ENCODE measurements at places on chromosomes 7 and 10.

- no peak for DNase-seq
Measured at GRCh38 chr7:121202125-121202524, 126.7 kb upstream of the WNT16 start.

DNA sequence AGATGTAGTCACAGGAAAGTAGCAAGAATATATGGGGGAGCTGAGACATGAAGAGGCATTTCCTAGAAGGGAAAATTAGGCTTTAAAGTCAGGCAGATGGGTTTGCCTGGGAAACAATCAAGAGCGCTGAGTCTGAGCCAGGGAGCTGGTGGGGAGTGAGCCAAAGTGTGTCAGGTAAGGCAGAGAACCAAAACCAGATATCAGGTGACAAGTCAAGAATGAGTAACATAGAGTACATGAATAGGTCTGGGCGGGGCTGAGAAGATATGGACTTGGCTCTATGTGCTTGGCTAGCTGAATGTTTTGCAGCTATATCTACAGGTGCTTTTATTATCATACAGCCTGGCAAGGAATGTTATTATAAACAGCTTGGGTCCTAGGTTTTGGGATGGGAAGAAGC, 49.3 kb downstream of the GPR141 start:
- no peak for DNase-seq

- DNase-seq: no peak
Measured at GRCh38 chr7:138196971-138197896, 121.0 kb downstream of the AKR1D1 start.

DNA sequence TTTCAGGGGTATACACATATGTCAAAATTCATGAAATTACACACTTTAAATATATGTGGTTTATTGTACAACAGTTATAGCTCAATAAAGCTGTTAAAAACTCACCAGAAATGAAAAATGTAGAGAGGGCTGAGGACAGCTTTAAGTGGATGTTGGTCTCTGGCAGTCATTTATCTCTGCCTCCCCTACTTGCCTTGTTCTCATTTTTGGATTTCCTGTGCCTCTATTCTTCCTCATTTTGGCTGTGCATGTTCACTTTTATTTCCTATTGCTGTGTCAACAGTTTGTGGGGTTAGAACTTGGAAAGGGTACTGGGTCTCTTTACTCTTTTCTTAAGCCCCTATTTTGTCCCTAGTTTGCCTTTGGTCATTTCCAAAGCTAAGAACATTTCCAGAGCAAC, 18.6 kb upstream of the MEST start:
- DNase-seq: no peak

DNA sequence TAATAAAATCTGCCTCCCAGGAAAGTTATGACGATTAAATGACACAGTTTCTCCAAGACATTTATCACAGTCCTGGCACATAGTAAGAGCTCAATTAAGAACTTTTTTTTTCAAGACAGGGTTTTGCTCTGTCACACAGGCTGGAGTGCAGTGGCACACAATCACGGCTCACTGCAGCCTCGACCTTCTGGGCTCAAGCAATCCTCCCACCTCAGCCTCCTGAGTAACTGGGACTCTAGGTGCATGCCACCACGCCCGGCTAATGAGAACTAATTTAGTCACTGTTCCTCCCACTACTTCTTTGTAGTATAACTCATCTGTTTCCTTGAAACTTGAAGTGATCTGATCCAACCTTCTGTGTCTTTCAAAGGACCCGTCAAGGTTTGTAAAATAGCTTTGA, 42.2 kb upstream of the MXI1 start:
- no peak for DNase-seq

DNA sequence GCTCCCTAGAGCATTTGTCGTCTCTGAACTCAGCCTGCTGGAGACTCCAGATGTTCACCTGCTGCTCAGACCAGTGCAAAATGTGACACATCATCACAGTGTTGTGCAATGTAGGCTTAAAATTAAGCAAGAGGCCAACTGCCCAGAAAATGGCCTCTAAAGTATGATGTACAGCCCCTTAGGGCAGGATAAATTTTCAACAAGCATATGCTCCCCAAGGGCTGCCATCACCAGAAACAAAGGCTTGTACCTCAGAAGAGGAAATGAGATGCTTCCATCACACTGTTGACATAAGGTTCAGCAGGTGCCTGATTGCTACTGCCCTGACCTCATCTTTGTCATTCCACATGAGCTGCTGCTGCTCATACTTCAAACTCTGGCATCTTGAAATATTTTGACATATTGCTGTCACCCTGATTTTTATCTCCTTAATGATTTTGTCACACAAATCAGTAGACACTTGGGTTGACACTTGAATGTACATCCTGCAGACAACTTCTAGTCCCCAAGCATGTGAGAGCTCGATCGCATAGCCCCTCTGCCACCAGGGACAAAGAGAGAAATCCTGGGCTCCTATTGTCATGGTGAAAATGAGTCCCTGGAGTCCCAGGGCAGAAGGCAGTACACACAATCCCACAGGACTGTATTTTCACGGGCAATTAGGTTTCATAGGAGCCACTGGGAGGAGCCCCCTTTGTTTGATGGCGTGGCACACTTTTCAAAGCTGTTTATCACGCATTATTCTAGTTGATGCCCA, 219.7 kb upstream of the STK17A start:
- peak; percentile 34 for DNase-seq

- no peak for DNase-seq
Measured at GRCh38 chr10:86950349-86950748, 7.1 kb downstream of the MMRN2 start.

- DNase-seq: peak; percentile 34
Measured at GRCh38 chr7:30559611-30560010, 35.1 kb upstream of the GARS1 start.

- DNase-seq: no peak
Measured at GRCh38 chr7:68718097-68718551, 880.2 kb upstream of the AUTS2 start.

DNA sequence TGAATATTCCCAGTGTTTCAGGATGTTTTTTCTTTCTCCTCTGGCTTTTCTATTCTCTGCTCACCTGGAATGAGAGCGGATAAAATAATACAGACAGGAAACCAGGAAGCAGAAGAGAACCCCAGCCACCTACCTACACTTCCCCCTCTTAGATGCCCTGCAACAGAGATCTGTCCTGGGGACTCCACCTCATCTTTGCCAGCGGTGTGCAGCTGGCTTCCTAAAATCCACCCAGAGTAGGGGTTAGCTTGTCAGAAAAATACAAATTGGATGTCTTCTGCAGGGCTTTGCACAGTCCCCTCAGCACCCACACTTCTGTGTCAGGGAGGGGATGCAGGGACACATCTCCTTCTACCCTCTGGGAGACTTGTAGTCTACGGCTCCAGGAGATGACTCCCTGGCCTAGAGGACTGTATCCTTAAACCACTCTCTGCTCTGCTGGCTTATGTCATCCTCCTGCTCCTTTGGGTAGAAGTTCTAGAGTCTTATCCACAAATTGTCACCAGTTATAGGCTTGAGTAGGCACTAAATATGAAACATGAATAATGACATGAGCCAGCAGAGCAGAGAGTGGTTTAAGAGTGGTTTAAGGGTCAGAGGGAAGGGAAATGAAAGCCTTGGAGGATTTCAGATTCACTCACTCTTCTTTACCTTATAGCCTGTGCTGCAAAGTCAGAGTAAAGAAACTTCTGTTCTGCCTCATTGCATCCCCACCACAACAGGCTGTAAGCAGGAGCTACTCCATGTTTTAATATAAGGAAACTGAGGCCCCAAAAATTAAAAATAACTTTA, 749.4 kb downstream of the AUTS2 start:
- no peak for DNase-seq

- no peak for DNase-seq
Measured at GRCh38 chr10:451021-451471, 238.4 kb downstream of the DIP2C start.

- no peak for DNase-seq
Measured at GRCh38 chr10:63300801-63301200, 165.0 kb downstream of the JMJD1C start.

DNA sequence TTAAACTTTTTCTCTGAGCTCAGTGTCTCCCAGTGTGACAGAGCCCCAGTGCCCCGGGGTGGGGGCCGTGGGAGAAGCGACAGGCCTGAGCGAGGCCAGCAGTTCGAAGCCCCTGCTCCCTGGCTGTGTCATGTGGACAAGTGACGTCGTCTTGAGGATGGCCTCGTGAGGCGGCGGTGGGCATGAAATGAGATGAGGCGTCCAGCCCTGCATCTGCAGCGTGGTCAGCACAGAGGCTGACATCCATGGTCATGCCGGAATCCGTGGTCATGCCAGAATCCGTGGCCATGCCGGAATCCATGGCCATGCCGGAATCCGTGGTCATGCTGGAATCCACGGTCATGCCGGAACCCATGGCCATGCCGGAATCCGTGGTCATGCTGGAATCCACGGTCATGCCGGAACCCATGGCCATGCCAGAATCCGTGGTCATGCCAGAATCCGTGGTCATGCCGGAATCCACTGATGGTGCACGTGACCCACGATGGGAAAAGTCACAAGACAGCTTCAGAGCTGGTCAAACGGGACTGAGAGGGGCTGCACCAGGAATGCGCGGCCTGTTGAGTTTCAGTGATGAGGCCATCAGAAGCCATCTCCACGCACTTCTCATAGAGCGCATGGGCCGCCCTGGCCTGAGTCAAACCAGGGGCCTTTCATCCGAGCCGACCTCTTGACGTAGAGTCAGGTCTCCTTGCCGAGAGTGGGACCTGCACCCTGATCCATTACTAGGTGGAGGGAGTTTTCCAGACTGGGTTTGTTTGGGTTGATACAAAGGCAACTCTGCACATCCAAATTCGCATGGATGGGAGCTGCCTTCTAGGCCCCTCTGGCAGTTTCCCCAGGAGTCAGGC, 342.5 kb downstream of the PTPRN2 start:
- no peak for DNase-seq

- peak; percentile 55 for DNase-seq
Measured at GRCh38 chr7:80277434-80278427, 143.1 kb downstream of the GNAI1 start.

DNA sequence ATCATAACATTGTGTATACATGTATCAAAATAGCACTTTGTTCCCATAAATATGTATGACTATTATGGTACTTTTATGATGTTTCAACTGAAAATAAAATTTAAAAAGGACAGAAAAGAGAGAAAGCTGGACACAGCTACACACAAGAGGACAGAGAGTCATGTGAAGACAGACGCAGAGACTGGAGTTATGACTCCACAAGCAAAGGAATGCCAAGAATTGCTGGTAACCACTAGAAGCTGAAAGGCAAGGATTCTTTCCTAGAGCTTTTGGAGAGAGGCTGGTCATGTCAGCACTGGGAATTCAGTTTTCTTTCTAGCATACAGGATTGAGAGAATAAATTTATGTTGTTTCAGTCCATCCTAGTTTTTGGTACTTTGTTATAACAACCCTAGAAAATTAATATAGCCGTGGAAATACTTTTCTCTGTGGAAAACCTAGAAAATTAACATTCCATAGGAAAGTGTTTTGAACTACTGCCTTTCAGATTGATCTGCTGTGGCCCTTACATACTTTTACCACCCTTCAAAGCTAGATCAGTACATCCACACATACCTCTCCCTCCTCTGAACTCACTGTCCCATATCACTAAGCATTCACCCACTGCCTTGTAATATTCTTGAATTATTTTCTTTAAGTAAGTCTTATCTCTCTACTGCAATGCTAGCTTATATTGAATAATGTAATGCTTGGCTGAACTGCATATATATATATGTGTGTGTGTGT, 575.3 kb downstream of the IPMK start:
- peak; percentile 75 for DNase-seq

- DNase-seq: no peak
Measured at GRCh38 chr10:19772972-19773371, 43.3 kb upstream of the PLXDC2 start.

GRCh38 chr10:15843695-15844094, 16.6 kb downstream of the MINDY3 start:
- no peak for DNase-seq

- DNase-seq: no peak
Measured at GRCh38 chr10:25933653-25934608, at the start of gene MYO3A. Gene MYO3A, plus strand, starts transcription at chr10:25934229. Its CDS starts 17,882 bp downstream, at chr10:25952111.

DNA sequence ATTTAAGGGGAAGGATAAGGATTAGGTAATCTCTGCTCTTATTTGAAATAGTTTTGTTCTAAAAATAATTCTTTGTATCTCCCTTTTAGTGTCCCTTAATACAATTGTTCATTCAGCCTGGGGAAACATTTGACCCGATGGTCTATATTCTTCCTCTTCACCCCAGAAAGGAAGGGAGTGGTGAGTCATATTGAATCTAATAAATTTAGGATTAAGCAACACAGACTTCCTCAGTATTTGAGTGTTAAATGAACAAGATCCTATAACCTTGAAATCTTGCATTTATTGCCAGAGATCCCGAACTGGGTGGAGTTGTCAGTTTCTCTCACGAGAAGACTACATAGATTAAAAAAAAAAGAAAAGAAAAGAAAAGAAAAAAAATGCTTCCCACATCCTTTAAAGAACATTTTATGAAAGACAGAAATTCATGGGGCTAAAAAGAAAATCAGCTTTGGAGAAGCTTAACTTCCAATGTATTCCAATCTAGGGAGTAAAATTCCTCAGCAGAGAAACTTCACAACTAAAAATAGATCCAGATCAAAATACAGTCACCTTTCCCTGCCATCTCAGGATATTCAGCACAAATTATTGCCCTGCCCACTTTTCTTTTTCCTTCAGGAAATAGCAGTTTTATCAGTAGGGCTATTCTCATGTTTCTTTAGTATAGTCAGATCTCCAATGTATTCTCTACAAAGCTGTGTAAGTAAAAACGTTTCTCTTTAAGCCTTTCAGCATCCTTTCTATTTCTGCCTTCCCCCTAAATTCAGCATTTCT, 82.2 kb downstream of the SEMA3D start:
- DNase-seq: peak; percentile 60

- no peak for DNase-seq
Measured at GRCh38 chr10:115963848-115964247, 309.2 kb downstream of the GFRA1 start.

- no peak for DNase-seq
Measured at GRCh38 chr10:68489919-68490318, 18.1 kb upstream of the DNA2 start.

GRCh38 chr10:27744802-27745731, 552 bp downstream of the MKX start:
- no peak for DNase-seq

- no peak for DNase-seq
Measured at GRCh38 chr10:75363431-75363830, 38.1 kb downstream of the ZNF503 start.

GRCh38 chr7:46218461-46219200, 297.6 kb upstream of the IGFBP3 start:
- DNase-seq: no peak

GRCh38 chr7:80311313-80311712, 176.7 kb downstream of the GNAI1 start:
- no peak for DNase-seq

DNA sequence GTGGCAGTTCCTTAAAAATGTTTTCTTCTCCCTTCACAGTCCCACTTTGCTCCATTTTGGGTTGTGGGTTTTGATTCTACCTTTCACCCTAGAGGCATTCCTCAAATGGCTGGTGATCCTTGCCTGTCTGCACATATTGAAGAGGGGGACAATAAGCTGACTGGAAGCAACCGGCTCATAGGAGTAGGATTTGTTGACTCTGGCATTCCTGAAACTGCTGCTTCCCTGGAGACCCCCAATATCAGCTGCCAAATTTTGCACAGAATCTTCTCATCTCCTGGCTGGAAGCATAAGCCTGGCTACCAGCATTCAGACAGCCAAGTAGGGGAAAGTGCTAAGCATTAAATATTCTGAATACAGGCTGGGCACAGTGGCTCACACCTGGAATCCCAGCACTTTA, 53.7 kb downstream of the KIF5B start:
- DNase-seq: no peak
